ENCODE measurements at places on chromosomes 3 and 15.

- no peak for DNase-seq
These were observed 30.7 kb downstream of the PXYLP1 start for GRCh38 chr3:141262308-141262705.

GRCh38 chr15:20280933-20281463, 260.6 kb downstream of the GOLGA6L6 start:
- DNase-seq, result no peak

GRCh38 chr3:15476378-15476777, 45.1 kb downstream of the COLQ start:
- DNase-seq, result no peak

GRCh38 chr15:58146749-58147148, 8.6 kb downstream of the AQP9 start:
- no peak for DNase-seq

DNA sequence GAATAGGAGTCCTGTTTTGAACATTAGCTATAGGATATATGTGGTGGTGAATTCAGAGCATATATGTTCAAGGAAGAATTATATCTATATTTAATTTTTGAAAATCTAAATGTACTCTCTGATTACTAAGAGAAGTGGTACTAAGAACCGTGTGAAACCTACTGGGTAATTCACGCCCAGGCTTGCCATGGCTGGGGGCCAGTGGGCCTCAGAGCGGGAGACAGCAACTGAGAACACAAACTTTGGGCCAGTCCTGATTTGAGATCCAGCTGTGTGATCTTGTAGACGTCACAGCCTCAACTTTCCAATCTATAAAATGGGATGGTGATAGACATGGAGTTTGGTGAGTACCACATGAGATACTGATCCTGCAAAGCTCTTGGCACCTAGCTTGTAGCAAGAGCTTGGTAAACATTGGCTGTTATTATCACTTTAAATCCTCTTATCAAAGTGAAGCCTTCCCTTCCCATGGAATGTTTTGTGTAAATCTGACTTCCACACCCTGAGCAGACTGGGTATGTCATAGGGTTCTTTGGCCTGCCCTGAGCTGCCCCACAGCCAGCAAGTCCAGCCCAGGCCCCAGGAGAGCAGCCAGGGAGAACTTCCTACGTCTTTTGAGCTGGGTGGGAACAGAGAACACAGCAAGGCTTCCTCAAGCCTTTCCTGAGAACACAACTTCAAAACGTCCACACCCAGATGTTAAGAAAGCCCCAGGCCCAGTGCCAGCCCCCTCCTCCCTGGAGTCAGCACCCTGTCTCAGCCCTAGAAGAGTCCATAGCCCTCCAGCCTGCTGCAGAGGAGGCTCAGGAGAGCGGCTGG, 8.2 kb upstream of the PAQR5 start:
- no peak for DNase-seq

DNA sequence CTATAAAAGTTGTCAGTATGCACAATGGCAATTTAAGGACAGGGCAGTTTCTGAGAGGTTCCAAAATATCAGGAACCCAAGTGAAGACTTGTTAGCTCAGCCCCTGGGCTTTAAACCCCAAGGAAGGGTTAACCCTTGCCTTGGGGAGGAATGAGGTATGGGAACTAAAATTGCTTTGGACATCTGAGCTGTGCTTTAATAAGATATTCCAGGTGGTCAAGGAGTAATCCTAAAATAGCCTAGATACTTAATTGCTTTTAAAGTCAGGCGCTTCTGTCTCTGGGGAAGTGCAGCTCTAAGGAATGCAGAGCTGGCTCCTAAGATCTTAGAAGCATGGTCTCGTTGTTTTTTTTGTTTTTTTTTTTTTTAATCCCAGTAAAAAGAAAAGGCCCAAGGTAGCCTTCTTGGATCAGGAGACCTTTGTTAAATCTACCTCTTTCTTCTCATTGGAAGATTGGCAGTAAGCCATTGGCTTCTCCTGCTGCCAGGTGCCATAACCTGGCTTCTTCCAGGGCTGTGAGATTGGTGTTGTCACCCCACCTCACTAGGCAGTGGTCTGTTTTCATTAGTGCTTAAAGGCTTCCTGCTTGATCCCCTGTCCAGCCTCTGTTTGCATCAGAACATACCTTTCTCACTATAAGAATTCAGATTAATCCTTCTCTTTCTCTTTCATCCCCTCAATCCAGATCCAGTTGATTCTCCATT, 24.5 kb downstream of the ARID3B start:
- DNase-seq, result no peak

DNA sequence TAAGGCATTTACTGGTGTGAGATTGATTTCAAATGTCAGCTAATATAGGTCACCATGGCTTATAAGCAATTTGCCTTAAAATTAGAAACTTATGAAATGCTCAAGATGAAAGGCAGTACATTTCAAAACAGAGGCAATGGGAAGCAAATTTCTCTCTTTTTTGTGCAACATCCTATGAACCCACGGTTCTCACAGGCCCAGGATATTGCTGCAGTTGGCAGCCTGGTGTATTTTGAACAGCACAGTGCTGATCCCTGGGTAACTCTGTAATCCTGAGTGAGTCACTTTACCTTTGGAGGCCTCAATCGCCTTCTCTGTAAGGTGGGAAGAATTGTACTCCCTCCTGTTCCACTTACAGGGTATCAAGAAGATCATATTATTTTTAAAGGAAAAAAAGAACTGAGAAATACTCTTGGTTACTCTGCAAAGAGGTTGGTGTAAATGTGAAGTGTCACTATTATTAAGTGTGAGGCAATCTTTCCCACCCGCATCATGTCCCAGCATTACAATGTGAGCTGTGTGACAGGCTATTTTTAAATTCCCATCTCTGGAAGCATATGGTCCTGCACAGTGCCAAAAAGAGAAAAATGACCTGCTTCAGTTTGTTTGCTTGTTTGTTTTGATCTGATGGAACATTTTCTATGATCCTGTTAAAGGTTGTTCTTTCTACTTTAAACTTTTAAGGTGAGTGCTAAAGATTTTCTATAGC, 190.1 kb upstream of the LPP start:
- no peak for DNase-seq

DNA sequence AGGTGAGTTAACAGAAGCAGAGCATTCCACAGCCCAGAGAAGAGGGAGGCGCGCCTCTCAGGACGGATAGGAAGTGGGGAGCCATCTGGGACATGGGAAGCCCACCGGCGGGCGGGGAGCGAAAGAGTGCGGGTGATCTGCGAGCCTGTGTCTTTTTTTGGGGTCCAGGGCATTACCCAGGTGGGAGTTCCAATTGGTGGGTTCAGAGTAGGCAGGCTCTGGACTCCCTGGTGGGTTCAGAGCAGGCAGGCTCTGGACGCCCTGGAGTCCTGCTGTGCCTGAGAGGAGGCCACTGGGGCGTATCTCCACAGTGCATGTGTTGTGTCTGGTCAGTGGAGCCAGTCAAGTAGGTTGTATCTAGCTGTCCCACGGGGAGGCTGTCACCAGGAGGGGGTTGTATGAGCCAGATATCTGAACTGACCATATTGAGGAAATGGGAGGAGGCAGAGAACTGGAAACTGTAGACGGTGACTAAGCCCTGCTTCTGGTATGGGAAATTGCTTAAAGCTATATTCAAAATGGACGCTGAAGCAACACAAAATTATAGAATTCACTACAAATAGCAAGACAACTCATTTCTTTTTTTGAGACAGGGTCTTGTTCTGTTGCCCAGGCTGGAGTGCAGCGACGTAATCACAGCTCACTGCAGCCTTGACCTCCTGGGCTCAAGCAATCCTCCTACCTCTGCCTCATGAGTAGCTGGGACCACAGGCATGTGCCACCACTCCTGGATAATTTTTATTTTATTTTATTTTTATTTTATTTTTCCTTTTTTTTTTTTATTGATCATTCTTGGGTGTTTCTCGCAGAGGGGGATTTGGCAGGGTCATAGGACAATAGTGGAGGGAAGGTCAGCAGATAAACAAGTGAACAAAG, 34.5 kb upstream of the CHST2 start:
- DNase-seq, result no peak

- DNase-seq, result no peak
These were observed 187.9 kb downstream of the OPA1 start for GRCh38 chr3:193780810-193781478.

Data from esophagus squamous epithelium (tissue), 5 donors.